ENCODE measurements at places on chromosomes 2 and 18.

DNA sequence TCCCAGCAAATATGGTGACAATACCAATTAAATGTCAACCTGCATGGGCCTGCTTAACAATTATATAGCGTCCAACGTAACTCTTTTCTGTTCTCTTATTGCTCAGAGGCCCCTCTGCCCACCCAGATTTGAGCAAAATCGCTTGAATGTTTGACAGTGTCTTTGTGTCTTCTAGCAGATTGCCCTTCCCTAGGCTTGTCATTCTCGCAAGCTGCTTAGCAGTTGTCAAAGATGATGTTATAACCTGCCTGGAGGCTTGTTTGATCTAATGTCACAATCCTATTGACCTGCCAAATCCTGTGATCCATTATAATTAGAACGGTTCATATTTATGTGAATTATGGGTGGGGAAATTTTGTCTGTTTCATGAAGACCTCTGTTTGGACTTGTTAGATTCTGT, 108.8 kb downstream of the FARSB start:
- DNase-seq = no peak

DNA sequence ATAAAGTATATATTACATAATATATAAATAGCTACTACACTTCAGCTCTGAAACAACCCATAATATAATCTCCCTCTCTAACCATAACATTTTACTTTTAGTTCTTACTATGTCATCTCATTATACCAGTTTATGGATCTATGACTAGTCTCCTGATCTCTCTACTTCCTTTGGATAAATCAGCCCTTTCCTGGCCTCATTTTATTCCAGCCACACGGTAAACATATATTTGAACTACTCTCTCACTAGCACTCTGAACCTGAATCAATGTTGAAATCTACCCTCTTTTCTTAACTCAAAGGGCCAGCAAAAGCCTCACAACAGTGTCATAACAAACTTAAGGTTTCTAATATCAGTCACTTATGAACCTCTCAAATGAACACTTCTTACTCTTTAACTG, 62.6 kb downstream of the BAZ2B start:
- DNase-seq = no peak

DNA sequence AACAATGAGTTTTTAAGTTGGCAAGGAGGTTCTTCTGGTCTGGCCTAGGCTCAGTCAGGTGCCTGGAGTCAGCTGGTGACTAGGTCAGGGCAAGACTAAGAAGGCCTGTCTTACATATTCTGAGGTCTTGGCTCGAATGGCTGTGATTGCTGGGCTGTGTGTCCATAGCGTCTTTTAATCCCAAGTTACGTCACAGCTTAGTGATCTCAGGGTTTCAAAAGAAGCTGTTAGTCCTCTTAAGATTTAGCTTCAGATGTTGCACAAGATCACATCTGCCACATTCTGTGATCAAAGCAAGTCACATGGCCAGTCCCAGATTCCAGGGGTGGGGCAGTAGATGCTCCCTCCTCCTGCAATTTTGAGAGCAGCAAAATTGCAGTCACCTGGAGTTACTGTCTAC, 61.3 kb downstream of the PKP4 start:
- DNase-seq = peak; percentile 57

DNA sequence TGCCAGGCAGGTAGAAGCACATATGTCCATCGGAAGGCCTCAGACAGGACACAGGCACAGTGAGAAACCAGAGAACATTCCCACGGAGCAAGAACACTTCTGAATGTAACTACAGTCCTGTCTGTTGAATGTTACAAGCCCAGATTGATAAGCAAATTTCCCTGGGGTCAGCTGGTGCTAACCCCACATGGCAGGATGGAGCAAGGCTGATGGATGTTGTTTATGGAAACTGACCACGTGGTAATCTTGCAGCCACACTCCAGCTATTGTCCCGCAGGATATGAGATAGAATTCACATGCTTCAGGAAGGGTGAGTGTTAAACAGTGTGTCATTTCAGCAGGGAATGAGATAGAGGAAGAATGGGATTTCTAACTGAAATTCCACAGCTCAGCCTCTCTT, 138.8 kb upstream of the COPS8 start:
- DNase-seq = no peak

DNA sequence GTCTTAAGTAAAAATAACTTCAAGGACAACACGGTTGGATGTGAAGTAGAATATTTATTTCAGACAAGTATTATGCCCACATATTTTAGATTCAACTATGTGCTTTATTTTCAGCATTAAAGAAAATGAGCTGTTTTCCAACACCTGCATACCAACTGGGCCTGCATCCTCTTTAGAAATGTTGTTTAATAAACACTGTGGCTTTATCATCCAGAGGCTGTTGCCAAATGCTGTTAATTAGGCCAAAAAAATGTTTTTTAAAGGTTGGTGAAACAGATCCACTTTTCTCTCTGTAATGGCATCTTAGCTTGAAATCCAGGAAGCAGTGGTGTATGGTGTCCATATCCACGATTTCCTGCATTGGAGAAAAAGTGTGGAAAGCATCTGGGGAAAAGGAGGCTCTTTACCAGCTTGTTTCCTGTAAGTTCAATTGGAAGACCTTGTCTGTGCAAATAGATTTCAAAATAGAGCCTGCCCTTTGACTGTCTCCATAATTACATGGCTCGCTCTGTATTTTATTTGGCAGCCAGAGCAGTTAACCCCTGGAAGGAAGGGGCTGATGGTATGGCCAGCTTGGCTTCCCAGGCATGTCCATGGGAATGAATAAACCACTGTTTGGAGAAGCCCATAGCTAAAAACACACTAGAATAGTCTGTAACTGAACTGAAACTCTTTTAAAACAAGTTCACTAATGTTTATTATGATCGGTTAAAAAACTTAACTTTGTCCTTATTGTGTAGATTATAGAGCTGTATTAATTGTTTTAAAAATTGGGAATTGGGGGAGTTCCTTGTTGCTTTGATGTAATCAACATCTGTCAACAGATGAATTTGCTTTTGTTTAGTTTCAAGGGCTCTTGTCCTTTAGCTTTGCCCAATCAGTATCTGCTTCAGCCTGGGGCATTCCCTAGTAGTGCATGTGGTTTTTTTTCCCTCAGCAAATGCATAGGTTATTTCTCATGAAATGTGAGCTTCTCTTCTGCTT, 33.0 kb upstream of the DLX1 start:
- DNase-seq = no peak

DNA sequence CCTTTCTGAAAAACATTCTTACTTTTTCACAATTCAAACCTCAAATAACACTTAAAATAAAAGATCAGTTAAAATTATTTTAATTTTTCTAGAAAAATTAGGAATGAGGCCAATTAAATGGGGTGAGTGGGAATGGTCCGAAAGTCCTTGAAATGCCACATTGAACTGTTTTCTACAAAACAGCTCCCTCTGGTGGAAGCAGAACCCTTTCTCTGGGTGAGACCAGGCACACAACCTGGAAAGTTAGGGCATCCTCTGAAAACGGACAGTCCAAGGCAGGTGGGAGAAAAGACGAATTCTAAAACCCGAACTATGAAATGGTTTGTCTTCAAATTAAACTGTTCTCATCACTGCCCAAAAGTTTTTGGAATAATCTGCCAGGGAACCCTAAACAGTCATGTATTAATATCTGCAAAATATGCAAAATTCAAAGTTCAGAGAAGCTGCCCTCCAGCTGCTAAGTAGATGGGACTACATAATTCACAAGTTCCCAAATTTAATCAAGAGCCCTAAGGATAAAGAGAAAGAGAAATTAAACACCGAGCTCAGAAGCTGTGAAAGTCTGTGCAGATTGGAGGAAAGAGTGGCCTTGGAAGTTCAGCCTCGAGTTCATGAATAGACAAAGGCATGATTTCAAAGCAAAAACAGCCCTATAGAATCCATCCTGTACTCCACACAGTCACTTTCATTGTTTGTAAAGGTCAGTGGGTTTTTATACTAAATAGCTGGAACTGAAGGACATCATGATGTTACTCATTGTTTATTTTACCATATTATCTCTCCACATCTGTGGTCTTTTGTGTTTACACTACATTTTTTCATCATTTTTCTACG, 108.3 kb downstream of the PIEZO2 start:
- DNase-seq = peak; percentile 73

DNA sequence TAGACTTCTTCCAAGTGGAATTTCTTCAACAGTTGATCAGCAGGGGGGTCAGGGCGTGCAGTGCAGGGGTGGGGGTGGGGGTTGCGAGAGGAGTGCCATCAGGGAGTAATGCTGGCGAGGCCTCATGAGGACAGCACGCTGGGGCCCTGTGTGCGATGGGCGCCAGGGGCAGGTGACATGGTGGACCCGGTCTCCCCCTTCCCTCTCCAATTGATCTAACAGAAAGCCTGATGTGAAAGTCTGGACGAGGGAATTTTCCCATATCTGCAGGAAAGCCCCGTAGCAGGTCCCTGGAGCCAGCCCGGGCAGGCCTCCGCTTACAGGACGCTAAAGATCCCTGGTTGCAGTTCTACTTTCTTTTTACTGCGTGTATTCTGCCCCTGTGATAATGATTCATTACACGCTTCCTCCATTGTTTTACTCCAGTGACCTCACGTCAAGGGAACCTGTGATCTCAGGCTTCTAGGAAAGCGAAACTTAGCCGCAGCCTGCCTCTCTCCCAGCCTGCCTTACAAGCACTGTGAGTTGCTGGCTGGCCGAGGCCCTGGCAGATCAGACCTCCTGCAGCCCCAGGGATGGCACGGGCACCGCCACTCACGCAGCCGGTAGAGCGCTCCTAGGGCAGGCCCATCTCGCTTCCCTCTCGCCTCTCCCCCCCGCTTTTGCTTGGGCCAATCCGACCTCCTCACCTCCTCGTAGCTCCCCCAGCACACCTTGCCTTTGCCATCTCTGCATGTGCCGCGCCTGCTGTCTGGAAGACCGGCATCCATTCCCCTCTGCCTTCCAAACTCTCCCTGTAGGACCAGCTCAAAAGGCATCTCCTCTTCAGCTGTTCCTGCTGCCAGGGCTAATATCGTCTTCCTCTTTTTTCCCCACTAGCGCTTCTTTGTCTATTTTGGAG, 19.2 kb downstream of the NEURL3 start:
- DNase-seq = peak; percentile 76

- DNase-seq = no peak
Measured at GRCh38 chr18:1296237-1296636, 391.6 kb downstream of the ADCYAP1 start.

DNA sequence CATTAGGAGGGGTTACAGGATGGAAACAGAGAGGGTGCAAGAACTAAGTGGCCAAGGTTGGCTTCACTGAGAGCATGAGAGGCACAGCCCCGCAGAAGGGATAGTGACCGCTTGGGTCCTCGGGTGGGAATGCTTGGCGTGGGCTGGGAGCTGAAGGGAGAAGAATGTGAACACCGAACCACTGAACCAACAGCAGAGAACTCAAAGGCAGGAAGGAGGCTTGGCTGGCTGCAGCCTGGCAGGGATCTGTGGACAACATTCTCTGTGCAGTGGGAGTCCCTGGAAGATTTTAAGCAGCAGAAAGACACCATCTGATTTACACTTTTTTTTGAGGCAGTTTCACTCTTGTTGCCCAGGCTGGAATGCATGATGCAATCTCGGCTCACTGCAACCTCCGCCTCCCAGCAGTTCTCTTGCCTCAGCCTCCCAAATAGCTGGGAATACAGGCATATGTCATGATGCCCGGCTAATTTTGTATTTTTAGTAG, 33.9 kb downstream of the SOWAHC start:
- no peak for DNase-seq

GRCh38 chr2:165892526-165892925, 61.0 kb downstream of the TTC21B start:
- DNase-seq = no peak

- DNase-seq = peak; percentile 95
Measured at GRCh38 chr18:45962461-45962860, 4.7 kb downstream of the EPG5 start.

- DNase-seq = no peak
Measured at GRCh38 chr2:224959556-224959955, 82.7 kb downstream of the DOCK10 start.

DNA sequence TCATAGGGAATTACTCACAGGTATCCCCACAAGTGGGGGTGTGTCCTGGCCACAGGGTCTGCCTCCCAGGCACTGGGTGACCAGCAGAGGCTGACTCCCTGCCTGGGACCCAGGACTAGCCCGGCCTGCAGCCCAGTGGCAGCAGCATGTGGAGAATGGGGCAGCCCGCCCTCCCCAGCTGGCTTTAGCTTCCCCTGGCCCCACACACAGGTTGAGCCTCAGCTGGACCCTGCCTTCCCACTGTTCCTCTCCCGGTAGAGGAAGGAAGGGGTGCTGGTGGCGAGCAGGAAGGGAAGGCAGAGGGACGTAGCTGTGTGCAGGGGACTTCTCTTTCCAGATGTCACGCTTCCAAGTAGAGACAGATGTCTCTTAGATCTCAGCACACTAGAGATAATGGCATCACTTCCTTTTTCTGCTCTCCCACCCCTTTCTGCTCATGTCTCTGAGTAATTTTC, 51.4 kb downstream of the EMILIN2 start:
- peak; percentile 54 for DNase-seq

DNA sequence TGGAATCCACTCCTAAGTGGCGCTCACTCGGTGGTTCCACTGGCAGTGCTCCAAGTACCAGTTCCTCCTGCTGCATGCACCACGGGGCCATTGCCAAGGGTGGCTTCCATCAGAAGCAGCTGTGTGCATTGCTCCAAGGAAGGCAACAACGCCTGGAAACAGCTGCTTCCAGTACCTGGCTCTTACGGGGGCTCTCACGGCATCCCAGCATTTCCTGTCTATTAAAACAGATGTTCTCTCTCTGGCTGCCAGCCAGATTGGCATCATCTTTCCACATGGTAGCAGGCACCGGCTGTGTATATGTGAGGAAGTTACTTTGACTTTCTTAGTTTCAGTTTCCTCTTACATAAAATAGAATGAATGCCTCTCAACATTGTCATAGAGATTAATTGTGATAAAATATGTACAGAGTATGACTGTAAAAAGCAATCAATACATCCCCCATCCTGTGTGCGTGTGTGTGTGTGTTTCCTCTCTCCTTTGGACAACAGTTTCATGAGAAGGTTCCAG, 84.9 kb downstream of the CMPK2 start:
- DNase-seq = no peak

DNA sequence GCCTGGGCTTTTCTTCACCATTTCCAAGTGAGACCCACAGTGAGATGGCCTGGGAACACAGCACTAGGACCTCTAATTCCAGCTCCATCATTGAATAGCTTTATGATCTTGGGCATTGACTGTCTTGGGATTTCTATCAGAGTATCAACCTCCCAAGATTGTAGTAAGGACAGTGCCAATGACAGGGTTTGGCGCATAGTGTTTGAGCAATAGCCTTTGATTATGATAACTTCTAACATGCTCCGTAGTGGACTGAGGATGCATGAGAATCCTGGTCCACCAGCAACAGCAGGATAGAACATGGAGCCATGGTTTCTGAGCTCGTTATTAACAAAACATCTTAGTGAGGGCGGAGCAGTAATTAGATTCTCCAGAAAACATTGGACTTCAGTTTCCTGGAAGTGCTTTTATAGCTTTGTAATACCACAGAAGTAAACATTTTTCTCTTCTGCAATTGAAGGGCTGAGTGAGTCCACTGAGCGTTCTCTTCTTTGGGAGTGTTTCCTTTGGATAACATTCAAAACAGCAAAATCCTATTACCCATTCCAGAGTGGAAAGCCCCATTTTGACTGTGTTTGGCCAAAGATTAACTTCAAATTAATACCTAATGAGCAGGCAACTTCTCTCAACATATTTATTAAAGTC, 63.7 kb downstream of the IL1R2 start:
- DNase-seq = no peak

GRCh38 chr2:190986221-190986953, 27.6 kb downstream of the STAT1 start:
- DNase-seq = no peak

- DNase-seq = no peak
Measured at GRCh38 chr18:41226911-41227310, 728.1 kb upstream of the PIK3C3 start.

Data from LHCN-M2 (cell line).